ENCODE measurements at places on chromosomes 6 and 20.

GRCh38 chr6:170295510-170296422 is 4.9 kb upstream of the DLL1 start:
- DNase-seq = peak; percentile 34

DNA sequence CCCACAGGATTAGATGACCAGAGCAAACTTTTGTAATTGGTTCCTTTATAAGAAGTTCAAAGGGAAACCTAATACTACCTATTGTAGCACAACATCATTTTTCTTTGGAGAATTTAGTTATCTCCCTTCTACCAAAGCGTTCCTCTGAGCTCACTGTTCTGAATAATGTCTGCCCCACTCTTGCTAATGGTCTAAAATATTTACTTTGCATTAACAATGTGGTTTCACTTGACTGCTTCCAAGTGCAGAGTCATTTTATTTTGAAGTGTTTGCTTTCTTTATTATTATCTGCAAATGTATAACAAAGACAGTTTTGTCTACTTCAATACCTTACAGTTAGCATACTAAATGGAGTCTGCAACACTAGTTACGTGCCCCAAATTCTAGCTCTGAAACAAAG is 15.0 kb downstream of the TRAPPC3L start:
- no peak for DNase-seq

- no peak for DNase-seq
Measured at GRCh38 chr6:105838171-105838570, 248.0 kb upstream of the PRDM1 start.

GRCh38 chr6:139965393-139965792 is 590.9 kb upstream of the CITED2 start:
- DNase-seq = no peak

DNA sequence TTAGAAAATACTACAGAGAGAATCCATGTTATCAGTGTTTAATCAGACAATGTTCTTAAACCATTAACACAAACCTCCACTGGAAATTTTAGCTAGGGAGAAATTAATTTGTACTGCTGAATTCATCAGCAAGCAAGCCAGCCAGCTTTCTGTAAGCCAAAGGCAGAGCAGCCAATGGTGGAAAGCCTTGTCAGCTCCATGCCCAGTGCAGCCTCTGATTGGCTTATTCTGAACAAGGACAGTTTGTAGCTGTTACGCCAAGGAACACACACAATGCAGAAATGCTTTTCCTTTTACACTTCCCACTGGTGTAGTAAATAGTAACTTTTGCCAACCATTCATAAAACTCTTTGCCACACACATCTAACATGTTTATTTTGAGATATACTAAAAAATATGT is 265.0 kb downstream of the TENT5A start:
- no peak for DNase-seq

DNA sequence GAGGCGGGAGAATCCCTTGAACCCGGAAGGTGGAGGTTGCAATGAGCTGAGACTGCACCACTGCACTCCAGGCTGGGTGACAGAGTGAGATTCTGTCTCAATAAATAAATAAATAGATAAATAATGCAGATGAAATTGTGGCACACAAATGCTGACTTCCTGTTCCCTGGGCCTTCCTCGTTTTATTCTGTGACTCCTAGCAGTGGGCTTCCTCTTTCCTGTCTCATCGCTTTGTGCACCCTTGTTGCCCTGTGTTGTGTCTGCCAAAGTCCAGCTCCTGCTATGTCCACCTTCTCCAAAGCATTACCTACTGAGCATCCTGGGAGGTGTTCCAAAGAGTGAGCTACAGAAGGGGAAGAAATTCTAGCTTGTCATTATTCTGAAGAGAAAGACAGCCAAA is 100.2 kb upstream of the TIAM2 start:
- DNase-seq = no peak

GRCh38 chr20:38893565-38894090 is 32.6 kb upstream of the FAM83D start:
- DNase-seq = peak; percentile 74

DNA sequence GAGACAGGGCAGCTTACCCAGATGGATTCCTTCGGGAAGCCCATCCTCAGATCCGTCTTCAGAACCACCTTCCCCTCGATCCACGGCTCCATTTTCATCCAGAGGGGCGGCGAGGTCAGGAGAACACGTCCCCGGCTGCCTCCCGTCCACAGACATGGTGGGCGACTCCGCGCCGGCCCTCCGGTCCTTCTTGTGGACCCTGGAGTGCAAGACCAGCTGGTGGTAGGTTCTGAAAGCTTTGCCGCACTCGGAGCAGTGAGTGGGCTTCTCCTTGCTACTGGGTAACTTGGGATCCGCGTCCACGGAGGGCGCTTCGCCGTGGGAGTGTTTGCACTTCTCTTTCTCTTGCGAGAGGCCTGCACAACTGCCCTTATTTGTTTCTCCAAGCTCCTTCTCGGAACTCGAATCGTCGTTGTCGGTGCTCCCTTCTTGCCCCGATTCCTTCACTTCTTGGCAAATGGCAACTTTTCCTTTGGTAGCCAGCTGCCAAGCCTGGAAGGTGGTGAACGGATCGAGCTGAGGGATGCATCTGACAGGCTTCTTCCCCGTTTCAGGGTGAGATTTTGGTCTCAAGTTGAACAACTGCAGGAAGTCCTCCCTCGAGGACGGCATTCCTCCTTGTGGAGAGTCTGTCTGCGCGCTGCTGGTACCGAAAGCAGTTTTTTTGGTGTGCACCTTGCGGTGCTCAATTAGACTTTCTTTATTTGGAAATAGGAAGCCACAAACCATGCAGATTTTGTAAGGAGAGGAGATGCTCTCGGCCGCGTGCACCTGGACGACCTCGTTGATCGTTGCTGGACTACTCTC is 12.0 kb downstream of the ZNF217 start:
- DNase-seq = no peak

DNA sequence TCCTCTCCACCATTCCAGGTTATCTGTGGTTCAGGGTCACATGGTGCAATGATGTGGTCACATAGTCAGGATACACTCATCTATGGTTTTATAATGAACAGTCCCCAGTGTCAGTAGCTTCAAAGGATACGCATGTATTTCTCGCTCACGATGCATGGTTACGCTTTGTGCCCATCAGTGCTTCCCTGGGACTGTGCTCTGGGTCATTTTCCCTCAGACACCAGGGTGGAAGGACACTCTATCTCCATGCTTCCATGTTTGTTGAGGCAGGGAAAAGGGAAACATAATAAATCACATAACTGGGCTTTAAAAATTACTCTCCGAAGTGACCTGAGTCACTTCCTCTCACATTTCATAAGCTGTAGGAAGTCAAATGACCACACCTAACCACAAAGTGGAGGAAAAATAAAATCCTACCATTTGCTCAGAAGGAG is 394.8 kb upstream of the NOX3 start:
- no peak for DNase-seq

- DNase-seq = no peak
Measured at GRCh38 chr20:44092551-44093248, 94.3 kb downstream of the JPH2 start.

GRCh38 chr6:22614547-22614946 is 45.2 kb downstream of the HDGFL1 start:
- DNase-seq = no peak

DNA sequence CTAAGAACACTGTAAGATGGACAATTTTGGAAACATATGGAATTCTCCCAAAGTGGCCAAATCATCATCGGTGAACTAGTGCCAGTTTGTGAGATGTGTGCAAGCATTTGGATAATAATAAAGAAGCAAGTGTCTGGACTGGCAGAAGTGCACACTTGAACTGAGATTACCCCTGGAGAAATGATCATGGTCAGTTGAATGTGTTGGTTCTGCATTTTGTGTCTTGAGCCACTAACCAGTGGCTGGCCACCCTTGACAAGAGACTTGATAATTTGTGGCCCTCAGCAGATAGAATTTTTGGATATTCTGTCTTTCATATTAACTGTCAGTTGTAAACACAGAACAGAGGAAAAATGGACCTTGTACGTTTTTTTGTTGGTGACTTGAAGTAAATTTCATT is 37.4 kb downstream of the CITED2 start:
- DNase-seq = no peak

Measured in T-helper 1 cell (primary cell).